ENCODE measurements at places on chromosomes 3 and 15. TPM values are rescaled to one million over a fixed set of nuclear protein-coding genes. Genes with fewer than 3 reads are reported as not detected.

- DNase-seq: no peak
Observed at GRCh38 chr15:68503791-68504680, 72.1 kb upstream of the ITGA11 start.

- DNase-seq: no peak
Observed at GRCh38 chr3:186869253-186870100, 27.0 kb downstream of the ADIPOQ start.

DNA sequence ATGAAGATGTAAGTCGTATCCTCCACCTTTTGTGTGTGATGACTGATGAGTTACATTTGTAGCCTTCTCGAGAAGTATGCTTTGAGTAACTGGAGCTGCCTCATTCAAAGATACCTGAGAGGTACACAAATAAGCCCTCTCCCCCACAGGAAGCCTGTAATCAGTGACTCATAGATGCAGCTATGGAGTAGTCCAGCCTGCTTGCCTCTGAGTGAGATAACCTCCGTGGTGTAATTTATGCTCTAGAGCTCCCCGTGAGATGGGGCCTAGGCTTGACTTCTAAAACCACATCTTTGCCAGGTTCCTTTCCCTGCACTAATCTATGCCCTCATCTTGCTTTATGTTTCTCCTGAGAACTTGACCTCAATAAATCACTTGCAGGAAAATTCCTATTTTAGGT, 291.7 kb downstream of the SUCLG2 start:
- no peak for DNase-seq

DNA sequence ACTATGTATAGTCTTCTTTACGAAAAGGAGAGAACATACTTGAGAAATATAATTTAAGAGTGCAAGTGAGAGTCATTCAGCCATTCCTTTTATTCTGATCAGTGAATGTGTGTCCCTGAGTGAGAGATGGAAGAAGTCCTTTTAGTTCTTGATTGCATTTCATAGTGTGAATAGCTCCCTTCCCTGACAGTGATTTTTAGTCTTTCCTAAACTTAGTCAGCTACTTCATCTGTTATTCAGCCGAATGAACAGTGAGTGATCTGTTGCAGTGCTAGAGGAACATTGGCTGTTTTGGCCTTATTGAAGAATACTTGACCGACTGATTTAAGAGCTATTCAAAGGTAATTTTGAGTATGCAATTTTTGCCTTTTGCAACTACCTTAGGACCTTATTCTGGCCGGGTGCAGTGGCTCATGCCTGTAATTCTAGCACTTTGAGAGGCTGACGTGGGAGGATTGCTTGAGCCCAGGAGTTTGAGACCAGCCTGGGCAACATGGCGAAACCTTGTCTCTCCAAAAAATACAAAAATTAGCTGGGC, 45.5 kb downstream of the UBE2E2 start:
- no peak for DNase-seq

- no peak for DNase-seq
Observed at GRCh38 chr3:8673083-8673737, 28.6 kb upstream of the SSUH2 start.

GRCh38 chr15:93036951-93037819, 51.8 kb downstream of the RGMA start:
- no peak for DNase-seq

- no peak for DNase-seq
Observed at GRCh38 chr3:153210660-153211059, 48.6 kb downstream of the RAP2B start.

DNA sequence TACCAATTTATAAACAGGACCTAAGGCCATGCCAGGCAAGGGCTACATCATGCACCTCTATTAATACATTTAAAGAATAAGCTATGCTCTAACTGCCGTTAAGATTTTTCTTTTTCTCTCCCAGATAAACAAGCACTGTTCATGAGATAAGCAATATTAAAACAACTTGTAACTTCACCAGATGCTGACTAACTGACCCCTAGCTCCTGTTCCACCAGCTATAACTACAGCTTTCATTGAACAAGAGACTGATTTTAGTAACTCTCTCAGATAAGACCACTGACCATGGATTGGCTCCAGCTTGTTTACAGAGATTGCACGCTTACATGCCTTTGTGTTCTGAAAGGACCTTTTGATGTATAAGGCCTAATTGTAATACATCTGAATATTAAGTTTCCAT, 540.7 kb upstream of the NECTIN3 start:
- DNase-seq: no peak

DNA sequence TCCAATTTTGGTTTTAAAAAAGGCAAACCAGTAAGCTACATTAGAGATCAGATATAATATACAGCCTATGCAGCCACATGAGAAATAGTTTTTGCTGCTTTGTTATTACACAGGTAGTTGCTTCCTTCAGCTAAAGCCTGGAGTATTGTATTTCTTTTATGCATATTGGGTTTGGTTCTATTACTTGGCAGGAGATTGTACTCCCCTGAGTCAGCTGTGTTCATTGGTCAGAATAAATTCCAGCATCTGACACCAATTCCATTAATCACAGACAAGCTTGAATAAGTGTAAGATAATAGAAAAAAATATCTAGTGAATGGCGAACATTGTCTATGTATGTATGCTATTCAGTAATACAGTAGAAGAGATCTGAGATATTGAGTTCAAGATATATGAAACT, 26.1 kb upstream of the ZCWPW2 start:
- DNase-seq: no peak

DNA sequence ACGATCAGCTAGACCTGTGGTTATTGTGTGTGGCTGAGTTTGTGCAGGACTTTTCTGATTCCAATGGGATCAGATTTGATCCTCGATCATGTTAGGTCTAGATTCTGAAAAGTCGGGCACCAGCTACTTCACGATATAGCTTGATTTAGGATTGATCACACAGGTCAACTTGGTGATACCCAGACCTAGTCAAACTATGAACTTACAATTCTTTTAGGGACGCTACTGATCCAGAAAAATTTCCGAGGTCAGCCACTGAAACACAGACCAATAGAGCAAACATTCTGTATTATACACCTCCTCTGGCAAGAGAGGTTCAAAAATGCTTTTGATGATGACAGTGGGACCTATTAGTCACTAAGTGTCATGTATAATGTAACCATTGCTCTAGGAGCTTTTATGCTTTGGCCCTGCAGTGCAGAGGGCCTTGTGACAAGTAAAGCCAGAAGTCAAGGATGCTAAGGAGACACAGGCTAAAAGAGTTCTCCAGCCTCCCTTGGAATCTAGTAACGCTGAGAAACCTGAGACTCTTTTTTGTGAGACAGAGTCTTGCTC, 115.6 kb upstream of the MB21D2 start:
- no peak for DNase-seq

- no peak for DNase-seq
Observed at GRCh38 chr3:111861391-111861790, 2.3 kb downstream of the PHLDB2 start.

DNA sequence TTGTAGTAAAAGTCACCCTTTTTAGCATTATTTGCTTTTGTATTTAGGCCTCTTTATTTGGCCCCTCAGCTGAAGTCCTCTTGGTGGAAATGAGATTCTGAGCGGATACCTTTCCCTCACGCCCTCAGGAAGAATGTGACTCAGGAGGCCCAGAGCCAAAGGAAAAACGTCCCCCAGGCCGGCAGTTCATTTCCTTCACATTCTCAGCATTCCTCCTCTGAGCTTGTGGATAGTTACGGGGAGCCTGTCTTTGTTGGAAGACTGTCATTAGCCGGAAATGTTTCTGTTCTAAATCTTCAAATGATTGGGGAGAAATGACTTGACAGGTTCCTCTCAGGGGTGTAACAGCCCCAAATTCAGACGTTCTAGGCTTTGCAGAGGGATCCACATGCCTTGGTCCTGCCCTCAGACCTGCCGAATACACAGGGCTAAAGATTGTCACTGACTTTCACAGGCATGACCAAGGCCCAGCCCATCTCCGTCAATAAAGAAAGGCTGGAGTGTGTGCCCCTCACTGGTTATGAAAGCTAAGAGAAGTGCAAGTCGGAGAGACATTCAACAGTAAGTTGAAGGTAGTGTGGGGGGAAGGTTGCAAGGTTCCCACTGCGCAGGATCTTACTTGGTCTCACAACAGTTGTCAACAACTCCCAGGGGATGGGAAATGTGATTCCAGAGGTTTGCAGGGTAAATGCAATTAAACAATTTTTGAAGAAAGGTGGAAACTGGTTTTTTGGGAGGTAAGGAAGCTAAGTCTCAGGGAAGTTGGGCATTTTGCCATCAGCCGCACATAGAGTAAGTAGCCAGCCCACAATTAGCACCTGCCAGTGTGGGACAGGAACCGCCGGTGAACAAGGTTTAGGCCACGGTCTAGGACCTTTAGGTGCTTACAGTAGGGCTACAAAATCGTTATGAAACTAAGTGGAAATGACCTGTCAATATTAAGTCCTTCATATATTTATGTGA, 39.7 kb upstream of the MYZAP start:
- DNase-seq: no peak

- DNase-seq: no peak
Observed at GRCh38 chr3:133477487-133477886, 77.6 kb downstream of the BFSP2 start.

DNA sequence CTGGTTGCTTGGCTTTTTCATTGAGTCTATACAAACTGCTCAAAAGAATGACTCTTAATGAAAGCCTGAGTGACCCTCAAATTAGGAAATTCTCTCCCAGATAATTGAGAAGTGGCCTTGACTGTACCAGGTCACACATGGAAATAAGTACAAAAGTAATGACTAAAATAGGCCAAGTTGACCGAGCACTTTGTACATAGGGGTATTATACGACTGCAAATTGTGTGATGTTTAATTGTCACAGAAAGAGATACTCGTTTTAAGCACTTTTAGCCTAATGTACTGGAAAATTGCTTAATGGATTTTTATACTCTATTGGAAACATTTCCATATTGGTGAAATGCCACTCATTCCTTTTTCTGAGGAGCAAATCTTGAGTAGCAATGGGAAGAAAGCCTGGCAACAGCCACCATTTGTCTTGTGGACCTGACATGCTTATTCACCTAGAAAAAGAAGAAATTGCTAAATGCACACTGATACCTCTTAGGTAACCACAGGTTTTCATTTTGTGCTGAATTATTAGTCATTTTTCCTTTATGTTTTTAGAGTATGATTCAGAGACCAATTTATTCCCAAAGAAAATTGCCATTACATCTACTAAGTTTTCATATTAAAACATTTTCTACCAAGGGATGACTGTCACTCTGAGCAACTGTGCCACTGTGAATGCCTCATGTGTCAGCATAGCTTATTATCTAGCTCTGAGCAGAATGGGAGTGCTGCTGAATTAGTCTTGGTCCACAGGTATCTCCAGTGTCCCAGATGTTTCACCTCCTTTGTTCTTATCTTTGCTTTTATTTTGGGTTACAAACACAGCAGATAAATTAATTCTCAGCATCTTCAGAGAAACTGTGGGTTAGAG, 8.9 kb upstream of the PXK start:
- no peak for DNase-seq

- no peak for DNase-seq
Observed at GRCh38 chr3:116669576-116669975, 40.0 kb upstream of the TUSC7 start.

GRCh38 chr3:131223373-131224289, 157.9 kb upstream of the NUDT16 start:
- no peak for DNase-seq

- DNase-seq: no peak
Observed at GRCh38 chr3:181581656-181582055, 130.1 kb upstream of the SOX2 start.

DNA sequence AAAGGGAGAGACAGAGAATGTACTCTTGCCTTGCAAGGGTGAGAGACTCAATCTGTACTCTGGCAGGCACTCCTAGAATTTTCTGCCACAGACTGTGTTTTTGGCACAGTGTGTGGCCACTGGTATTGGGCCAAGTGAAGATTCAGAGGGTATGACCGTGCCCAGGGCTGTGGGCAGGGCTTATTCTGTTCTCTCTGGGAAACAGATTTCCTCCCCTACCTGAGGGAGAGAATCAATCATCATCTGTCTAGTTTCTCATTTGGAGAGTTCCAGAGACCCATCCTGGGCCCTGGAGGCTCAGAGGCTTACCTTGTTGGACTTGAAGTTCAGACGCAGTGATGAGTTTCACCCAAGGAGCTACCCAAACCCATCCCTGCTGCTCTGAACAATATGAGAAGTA, 28.2 kb downstream of the CSTA start:
- DNase-seq: no peak

- no peak for DNase-seq
Observed at GRCh38 chr3:188908002-188908850, 263.5 kb upstream of the TPRG1 start.

DNA sequence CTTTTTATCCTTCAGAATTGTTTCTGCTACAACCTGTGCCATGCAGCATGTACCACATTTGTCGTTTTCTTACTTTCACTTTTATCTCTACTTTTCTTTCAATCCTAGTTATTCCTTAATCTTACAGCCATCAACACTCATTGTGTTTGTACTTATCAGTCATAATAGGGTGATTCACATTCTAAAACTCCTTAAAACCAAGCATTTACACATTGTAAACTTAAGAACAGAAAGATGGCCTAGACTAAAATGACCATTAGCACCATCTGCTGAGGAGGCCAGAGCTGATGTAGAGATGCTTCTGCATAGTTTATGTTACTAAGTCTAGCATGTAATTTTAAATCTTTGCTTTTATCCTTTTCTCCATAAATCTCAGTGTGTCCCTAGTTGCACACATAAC, 25.5 kb downstream of the EIF2AK4 start:
- DNase-seq: no peak

DNA sequence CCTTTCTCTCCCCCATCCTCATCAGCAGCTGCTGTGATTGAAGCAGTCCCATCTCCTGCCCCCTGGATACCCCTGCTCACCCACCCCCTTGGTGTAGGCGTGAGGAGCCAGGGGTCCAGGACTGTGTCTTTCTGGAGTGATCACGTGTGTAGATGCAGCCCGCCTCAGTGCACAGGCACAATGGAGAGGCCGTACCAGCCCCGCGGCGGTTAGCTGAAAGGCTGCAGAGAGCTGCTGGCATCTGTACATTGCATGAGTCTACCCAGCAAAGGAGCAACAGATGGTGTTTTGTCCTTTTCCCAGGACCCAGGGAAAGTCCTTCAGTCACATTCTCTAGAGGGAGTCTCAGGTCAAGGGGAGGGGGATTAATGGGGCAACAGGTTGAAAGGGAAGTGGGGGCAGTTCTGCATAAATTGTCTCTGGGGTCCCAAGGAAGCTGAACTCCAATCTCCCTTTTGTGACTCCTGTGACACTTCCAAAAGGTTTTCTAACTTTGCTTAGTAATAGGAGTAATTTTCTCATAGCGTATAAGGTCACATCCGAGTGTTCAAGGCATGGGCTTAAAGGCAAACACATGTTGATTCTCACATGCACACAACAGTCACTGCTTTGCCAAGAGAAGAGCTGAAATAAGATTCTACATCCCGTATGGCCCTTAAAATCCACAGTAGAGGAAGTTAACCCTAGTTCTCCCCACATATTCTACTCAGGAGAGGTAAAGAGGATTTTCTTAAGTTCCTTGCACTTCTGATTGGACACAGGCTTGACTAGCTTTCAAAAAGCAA, 7.1 kb downstream of the CSPG5 start:
- no peak for DNase-seq

ASB14 gene
- not detected for total RNA-seq

NANOGP8 gene
- total RNA-seq: not detected

TIMP4 gene
- not detected for total RNA-seq

TTC14 gene
- 81.5 TPM for total RNA-seq

LRRIQ4 gene
- 0.29 TPM for total RNA-seq

TUSC7 gene
- not detected for total RNA-seq
